Activated CD8-positive, alpha-beta T cell treated with anti-CD3 and anti-CD28 coated beads for 36 hours (primary cell): ENCODE measurements at places on chromosomes 16 and 17. TPM values are rescaled to one million over a fixed set of nuclear protein-coding genes. Genes with fewer than 3 reads are reported as not detected.

The GFOD2 gene
- total RNA-seq, result 14.1 TPM

The CCL22 gene
- 7.1 TPM for total RNA-seq

The CIBAR2 gene
- not detected for total RNA-seq

The C16orf92 gene
- total RNA-seq, result not detected

The HS3ST2 gene
- total RNA-seq, result not detected

DNA sequence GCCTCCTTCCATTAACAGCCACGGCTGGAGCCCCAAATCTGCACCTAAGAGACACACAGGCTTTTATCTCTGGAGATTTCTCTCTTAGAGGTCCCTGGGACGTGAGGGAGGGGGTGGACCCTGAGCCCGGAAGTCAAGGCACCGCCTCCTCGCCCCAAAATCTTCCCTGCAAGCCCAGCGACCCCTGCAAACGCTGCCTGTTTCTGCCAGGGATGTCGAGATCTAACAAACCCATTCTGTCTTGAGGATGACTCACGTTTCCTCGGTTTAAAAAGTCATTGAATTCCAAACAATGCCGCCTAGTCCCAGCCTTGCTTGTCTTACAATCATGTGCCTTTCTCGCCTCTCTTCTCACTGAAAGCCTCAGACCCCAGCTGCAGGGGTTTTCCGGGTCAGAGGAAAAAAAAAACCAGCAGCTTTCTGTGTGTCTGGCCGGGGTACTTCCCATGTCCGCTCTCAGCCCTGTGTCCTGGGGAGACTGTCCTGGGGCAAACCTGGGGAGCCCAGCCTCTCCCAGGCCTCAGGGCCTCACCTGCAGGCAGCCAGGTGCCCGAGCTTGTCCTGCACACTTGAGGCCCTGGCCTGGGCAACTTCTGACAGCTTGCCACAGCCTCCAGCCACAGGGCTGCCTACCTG is 15.4 kb downstream of the ARL2BP start:
- peak; percentile 59 for DNase-seq
- H3K27me3 ChIP-seq, result no peaks in the 10 kb centered on the region
- peaks cover 16% of the 10 kb centered on the region for H3K4me1 ChIP-seq

- H3K4me1 ChIP-seq, result peaks cover 13% of the 10 kb centered on the region
- H3K27me3 ChIP-seq, result no peaks in the 10 kb centered on the region
- H3K36me3 ChIP-seq, result peaks cover 2% of the 10 kb centered on the region
- H3K27ac ChIP-seq, result no peak overlapping the region
- H3K4me3 ChIP-seq, result no peak overlapping the region
Measured at GRCh38 chr16:81645266-81645694, 133.8 kb upstream of the PLCG2 start.

GRCh38 chr17:30942308-30943079 is 20.7 kb downstream of the ADAP2 start:
- no peak overlapping the region for H3K4me3 ChIP-seq
- H3K27ac ChIP-seq, result no peak overlapping the region
- no peaks in the 10 kb centered on the region for H3K36me3 ChIP-seq
- no peaks in the 10 kb centered on the region for H3K4me1 ChIP-seq
- DNase-seq, result no peak

GRCh38 chr16:19505600-19506303 is 16.1 kb downstream of the GDE1 start:
- DNase-seq, result no peak
- H3K27ac ChIP-seq, result no peak overlapping the region
- no peaks in the 10 kb centered on the region for H3K4me1 ChIP-seq
- H3K4me3 ChIP-seq, result no peak overlapping the region

DNA sequence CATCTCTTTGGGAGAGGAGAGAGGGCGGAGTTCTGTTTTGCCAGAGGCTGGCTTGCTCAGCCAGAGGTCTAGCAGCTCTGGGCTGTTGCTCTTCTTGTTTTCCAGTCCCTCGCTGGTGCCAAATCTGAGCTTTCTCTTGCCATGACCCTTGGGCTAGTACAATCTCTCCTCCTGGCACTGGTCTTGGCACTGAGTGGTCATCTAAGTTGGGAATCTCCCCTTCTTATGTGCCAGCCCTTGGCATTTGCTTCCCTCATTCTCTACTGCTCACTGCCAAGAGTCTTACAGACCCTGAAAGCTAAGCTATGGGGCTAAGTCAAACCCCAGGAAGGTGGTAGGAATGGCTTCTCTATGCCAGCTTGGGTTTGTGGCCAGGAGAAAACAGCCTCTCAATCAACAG is 148.6 kb downstream of the SHISA6 start:
- DNase-seq, result no peak
- H3K27me3 ChIP-seq, result peaks cover 2% of the 10 kb centered on the region
- no peaks in the 10 kb centered on the region for H3K36me3 ChIP-seq
- H3K4me1 ChIP-seq, result no peaks in the 10 kb centered on the region
- no peak overlapping the region for H3K27ac ChIP-seq

DNA sequence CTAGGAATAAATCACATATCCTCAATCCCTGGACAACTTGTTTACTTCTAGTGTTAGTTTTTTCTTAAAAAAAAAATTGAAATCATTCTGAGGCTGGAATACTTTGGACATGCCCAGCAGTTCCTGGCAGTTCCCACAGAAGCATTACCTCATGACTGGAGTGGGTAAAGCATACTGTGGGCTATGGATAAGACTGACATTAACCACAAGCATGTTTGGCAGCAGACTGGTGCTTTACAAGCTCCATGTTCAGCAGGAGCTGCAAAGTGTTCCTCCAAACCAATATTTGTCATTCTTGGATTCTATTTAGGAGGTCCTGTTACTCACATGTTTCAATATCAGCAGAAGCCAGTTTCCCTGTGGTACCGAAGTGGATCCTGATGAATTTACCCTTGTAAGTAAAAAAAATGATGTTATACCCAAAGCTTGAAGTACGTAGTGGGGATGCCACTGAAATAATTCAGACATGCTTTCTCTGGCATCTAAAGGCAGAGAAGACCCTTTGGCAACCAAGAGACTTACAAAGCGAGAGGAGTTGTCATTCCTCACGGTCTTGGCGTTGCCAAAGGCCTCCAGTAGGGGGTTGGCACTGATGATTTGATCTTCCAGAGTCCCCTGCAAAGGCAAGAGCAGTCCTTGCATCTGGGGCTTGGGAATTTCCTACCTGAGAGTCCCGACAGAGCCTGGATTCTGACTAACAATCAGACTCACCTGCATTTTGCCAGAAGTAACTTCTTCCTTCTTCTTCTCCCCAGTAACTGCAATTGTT is 4.9 kb downstream of the MYH1 start:
- no peak overlapping the region for H3K4me3 ChIP-seq
- H3K36me3 ChIP-seq, result no peaks in the 10 kb centered on the region
- H3K27ac ChIP-seq, result no peak overlapping the region

GRCh38 chr17:47278561-47278960 is 24.9 kb downstream of the ITGB3 start:
- no peak for DNase-seq
- no peaks in the 10 kb centered on the region for H3K36me3 ChIP-seq
- no peak overlapping the region for H3K27ac ChIP-seq
- H3K4me3 ChIP-seq, result no peak overlapping the region

- peaks cover 7% of the 10 kb centered on the region for H3K4me1 ChIP-seq
- H3K36me3 ChIP-seq, result peaks cover 2% of the 10 kb centered on the region
- H3K27me3 ChIP-seq, result peaks cover 51% of the 10 kb centered on the region
- no peak overlapping the region for H3K27ac ChIP-seq
- DNase-seq, result no peak
Measured at GRCh38 chr16:51149251-51149661, 1.8 kb downstream of the SALL1 start.

DNA sequence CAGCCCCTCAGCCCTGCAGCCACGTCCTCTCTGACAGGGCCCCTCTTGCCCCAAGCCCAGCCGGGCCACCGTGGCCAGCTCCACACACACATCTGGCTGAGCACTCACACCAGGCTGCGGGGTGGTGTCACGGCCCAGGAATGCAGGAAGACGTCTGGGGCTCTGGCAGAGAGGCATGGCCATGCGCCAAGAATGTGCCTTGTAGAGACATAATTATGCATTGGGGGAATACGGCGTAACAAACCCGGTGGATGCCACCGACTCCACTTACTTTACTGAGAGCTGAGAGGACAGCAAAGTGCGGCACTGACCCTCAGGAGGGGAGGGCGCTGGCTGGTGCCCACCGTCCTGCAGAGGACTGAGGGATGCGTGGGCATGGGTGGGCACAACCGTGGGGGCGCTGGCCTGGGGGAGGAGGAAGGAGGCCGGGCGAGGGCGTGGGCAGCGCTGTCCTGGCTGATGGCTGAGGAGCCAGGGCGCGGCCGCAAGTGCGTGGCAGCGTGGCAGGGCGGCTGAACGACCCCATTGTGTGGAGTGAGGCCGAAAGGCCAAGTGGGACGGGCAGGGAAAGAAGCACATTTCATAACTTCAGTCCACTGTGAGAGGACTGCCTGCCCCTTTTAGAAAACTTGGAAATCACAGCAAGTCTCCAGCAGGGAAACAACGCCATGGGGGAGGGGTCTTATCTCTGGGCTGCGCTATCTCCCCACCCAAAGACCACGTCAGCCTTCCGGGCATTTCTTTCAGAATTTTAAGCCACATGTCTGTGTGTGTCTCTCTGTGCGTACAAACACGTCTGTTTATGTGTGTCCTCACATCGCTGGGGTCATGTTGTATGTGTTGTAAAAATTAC is 30.6 kb downstream of the METRNL start:
- no peaks in the 10 kb centered on the region for H3K36me3 ChIP-seq
- peaks cover 3% of the 10 kb centered on the region for H3K27me3 ChIP-seq
- no peak overlapping the region for H3K4me3 ChIP-seq
- no peak overlapping the region for H3K27ac ChIP-seq
- H3K4me1 ChIP-seq, result no peaks in the 10 kb centered on the region

- peak overlapping the region; percentile 55 for H3K27ac ChIP-seq
- no peak for DNase-seq
- H3K4me3 ChIP-seq, result no peak overlapping the region
- H3K4me1 ChIP-seq, result peaks cover 58% of the 10 kb centered on the region
- H3K36me3 ChIP-seq, result peaks cover 5% of the 10 kb centered on the region
Measured at GRCh38 chr16:81526935-81527334, 82.3 kb downstream of the CMIP start.

- no peaks in the 10 kb centered on the region for H3K27me3 ChIP-seq
- H3K4me1 ChIP-seq, result peaks cover 29% of the 10 kb centered on the region
- H3K36me3 ChIP-seq, result no peaks in the 10 kb centered on the region
- H3K27ac ChIP-seq, result peak overlapping the region; percentile 73
Measured at GRCh38 chr17:28334666-28335200, 539 bp downstream of the IFT20 start.

GRCh38 chr16:54176376-54176901 is 110.1 kb downstream of the IRX3 start:
- no peaks in the 10 kb centered on the region for H3K4me1 ChIP-seq
- no peak for DNase-seq
- no peak overlapping the region for H3K4me3 ChIP-seq
- no peaks in the 10 kb centered on the region for H3K36me3 ChIP-seq

DNA sequence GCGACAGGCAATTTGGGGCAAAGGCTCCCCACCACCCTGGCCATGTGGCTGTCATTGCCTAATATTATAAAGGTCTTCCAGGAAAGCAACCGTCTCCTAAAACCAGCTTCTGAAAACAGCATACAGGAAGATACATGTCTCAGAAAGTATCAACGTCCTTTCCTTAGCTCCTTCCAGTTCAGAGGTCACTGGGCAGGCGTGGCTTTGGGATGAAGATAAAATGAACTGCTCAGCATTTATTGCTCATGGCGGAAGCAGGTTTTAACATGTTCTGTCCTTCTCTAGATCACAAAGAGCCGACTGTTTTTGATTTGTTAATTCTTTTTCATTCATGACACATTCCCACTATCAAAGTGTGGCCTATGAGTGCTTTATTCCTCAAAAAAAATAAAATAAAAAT is 8.0 kb downstream of the CFAP20 start:
- H3K36me3 ChIP-seq, result peaks cover 4% of the 10 kb centered on the region
- no peaks in the 10 kb centered on the region for H3K27me3 ChIP-seq
- no peak overlapping the region for H3K27ac ChIP-seq
- no peak overlapping the region for H3K4me3 ChIP-seq

DNA sequence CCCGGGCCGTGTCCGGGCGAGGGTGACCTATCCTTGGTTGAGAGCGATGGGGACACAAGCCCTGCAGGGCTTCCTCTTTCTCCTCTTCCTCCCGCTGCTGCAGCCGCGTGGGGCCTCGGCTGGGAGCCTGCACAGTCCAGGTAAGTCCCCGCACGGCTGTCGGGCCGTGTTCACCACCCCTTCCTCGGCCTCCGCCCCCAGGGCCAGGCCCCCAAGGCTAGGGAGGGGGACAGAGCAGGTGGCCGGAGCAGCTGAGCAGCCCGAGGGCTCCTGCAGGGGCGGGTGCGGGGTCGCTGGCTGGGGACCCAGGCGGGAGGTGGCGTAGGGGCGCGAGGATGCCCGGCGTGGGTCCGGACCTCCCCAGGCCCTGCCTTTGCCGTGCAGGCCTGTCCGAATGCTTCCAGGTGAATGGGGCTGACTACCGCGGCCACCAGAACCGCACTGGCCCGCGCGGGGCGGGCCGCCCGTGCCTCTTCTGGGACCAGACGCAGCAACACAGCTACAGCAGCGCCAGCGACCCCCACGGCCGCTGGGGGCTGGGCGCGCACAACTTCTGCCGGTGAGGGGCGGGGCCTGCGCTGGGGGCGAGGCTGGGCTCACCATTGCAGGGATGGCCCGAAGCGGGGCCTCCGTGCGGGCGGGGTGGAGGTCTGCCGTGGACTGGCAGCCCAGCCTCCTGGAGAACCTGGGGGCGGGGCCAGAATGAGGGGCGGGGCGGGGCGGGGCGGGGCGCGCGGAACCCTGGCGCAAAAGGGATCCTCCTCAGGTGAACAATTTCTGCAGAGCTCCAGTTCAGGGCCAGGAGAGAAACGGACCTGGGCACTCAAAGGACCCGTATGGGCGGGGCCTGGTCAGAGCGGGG is 631 bp downstream of the KREMEN2 start:
- H3K27ac ChIP-seq, result no peak overlapping the region
- H3K4me3 ChIP-seq, result peak overlapping the region; percentile 65
- H3K27me3 ChIP-seq, result peaks cover 32% of the 10 kb centered on the region
- no peaks in the 10 kb centered on the region for H3K36me3 ChIP-seq

GRCh38 chr16:50114357-50115129 is 38.6 kb upstream of the TENT4B start:
- no peak overlapping the region for H3K4me3 ChIP-seq
- DNase-seq, result no peak
- no peaks in the 10 kb centered on the region for H3K4me1 ChIP-seq
- H3K36me3 ChIP-seq, result no peaks in the 10 kb centered on the region
- H3K27ac ChIP-seq, result no peak overlapping the region

GRCh38 chr16:86866986-86867722 is 288.8 kb downstream of the FOXL1 start:
- no peak overlapping the region for H3K27ac ChIP-seq
- no peaks in the 10 kb centered on the region for H3K4me1 ChIP-seq
- no peak overlapping the region for H3K4me3 ChIP-seq
- DNase-seq, result no peak

DNA sequence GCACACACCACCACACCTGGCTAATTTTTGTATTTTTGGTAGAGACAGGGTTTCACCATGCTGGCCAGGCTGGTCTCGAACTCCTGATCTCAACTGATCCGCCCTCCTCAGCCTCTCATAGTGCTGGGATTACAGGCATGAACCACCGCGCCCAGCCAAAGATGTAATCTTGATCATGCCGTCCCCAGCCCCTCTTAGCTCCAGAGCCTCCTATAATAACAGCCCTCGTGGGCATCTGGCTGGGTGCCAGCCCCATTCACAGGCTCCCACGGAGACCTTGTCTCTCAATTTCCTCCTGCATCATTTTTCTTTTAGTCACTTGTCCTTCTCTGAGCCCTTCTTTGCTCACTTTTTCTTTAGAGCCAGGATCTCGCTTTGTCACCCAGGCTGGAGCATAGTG is 94.2 kb downstream of the KATNIP start:
- no peak overlapping the region for H3K4me3 ChIP-seq
- H3K36me3 ChIP-seq, result peaks cover 8% of the 10 kb centered on the region
- H3K27ac ChIP-seq, result no peak overlapping the region
- no peaks in the 10 kb centered on the region for H3K4me1 ChIP-seq
- H3K27me3 ChIP-seq, result no peaks in the 10 kb centered on the region

GRCh38 chr16:4500272-4500671 is 24.1 kb downstream of the HMOX2 start:
- no peaks in the 10 kb centered on the region for H3K27me3 ChIP-seq
- no peak overlapping the region for H3K27ac ChIP-seq
- peak; percentile 25 for DNase-seq
